NB4 (cell line): ENCODE measurements at places on chromosomes 2 and 18.

GRCh38 chr2:167510071-167510759 is 621.9 kb downstream of the XIRP2 start:
- DNase-seq, result no peak

DNA sequence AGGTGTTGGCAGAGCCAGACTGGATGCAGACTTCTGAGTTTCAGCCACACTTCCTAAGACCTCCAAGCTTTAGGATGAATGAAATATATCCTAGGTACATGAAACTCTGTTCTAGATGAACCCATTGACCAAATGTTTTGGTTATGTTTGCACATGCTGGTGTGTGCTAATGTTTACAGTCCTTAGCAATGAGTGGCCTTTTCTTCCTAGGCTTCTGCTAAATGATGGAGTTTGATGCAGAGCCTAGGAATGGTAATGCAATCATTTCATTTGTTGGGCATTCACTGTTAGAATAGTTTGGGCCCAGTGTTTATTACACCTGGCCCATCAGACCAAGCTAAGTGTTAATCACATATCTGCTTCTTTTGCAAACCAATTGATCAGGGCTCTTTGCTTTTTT is 464.7 kb downstream of the MEIS1 start:
- DNase-seq, result no peak

- no peak for DNase-seq
Measured at GRCh38 chr2:14998546-14998945, 366.0 kb downstream of the LRATD1 start.

DNA sequence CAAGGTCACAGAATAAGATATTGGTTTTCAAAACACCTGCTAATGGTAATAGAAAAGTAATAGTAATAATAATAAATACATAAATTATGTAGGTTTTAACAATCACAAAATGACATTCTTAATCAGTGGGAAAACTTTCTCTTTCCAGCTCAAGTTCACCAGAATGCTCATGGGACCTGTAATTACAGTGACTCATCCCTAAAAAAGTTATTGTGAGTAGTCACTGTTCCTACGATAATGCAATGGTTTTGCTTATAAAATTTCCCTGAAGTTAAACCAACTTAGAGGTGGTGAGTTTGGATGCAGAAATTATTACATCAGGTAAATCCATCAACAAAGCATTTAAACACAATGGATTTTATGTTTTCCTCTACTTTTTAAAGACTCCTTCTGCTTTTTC is 502.3 kb downstream of the PID1 start:
- peak; percentile 14 for DNase-seq

DNA sequence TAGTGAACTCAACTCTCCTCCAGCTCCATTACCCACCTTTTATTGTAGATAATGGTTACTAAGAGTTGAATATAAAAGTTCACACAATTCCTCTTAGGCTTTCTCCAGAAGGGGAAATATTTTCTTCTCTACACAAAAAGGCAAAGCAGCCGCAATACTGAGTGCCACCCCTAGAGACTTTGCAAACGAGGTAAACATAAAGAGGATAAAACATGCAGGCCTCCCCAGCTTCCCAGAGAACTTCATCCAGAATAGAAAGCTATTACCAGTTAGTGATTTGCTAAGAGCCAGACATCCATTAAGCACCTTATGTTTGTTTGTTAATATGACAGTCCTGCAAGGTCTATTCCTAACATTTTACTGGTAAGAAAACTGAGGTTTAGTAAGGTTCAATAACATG is 17.4 kb downstream of the ZNF521 start:
- DNase-seq, result no peak

- no peak for DNase-seq
Measured at GRCh38 chr2:138853296-138853695, 73.1 kb upstream of the NXPH2 start.

- no peak for DNase-seq
Measured at GRCh38 chr2:55420871-55421270, 1.2 kb upstream of the CCDC88A start.

DNA sequence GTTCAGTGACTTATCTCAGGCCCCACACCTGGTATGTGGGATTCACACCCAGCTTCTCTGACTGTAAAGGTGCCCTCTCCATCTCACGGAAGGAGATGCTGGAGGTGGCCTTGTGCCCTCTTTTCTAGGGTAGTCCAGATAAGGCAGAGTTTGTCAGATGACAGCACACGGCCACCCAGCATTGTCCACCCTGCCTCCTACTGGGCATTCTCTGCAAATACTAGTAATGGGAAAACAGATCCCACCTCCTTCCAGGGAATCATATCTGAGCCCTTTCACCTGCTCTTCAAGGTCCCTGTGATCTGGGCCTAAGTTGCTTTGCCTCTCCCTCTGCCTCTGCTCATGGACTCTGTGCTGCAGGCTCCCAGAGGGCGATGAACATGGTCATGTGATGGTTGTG is 214.7 kb downstream of the CLIP4 start:
- DNase-seq, result no peak

- DNase-seq, result no peak
Measured at GRCh38 chr18:37519510-37520135, 46.0 kb downstream of the CELF4 start.

GRCh38 chr18:40957533-40958070 is 997.4 kb upstream of the PIK3C3 start:
- DNase-seq, result no peak

- peak; percentile 75 for DNase-seq
Measured at GRCh38 chr2:233426619-233427342, 72.5 kb downstream of the DGKD start.

DNA sequence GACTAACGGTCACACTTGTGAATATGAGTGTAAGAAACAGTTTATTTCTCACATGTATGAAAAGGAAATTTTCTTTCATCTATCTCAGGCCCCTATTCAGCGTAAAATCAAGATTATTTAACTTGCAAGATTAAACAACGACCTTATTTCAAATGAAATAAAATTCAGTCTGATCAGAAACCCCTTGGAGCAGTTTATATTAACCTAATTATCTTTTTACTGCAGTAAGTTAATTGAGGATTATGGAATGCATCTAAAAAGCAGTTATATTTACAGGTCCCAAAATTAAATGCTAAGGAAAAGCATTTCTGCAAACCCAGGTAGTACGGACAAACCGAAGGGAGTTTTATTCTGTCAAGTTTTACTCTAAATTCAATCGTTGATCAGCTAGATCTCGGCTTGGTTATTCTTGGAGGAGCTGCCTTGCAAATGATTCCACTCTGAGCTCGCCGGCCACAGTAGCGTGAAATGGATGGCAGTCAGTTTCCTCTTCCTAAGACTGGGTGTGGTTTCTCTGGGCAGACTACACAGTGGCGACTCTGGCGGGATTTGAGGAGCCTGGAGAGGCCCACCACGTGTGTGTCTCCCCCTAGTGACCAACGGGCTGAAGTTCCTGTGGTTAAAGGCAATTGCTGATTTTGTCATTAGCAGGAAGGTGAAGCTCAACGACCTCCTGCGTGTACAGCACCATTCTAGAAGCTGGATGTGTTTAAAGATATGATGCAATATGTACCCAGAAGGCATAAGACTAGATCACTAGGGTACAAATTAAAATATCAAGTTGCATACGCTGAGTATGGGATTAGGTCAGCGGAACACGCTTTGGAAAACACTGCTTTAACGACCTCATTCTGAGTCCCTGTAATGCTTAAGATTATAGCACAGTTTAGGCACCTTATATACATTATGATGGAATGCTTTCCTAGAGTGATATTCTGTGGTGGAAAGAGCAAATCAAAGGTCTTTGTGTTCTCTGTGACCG is 36.4 kb downstream of the PRKRA start:
- DNase-seq, result peak; percentile 99

DNA sequence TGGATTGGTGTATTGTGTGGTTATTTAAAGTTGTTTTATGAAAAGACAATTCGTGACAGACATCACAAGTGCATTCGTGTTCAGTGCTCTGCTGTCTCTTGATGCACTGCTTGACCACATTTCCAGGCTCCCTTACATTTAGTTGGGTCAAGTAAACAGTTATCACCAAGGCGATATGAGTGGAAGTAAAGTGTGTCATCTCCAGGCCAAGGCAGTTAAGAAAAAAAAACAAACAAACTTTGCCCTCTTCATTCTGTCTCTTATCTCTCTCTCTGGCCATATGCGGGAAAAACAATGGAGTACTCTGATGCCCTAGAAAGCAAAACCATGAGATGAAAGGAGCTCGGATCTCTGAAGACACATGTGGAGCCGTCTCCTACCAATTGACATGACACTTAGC is 131.1 kb downstream of the DSEL start:
- no peak for DNase-seq

DNA sequence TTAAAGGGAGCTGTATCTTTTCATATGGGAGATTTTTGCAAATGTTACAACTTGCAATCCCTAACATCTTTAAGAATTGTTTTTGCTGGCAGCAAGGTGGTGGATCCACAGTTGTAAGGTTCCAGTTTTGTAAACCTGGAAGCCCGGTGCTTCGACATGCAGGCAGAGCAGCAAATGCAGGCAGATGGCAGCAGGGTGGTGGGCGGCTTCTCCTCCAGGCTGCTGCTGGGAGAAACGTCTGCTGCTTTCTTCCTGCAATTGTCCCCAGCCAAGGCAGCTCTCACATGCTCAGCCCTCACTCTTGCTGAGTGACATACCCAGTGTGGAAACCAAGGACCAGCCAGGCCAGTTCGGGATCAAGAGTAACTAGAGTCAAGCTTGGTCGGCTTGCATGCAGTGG is 166.0 kb downstream of the SEPTIN10 start:
- DNase-seq, result no peak
